Calu3 (cell line): ENCODE measurements at places on chromosomes 4 and X. TPM values are rescaled to one million over a fixed set of nuclear protein-coding genes. Genes with fewer than 3 reads are reported as not detected.
A peak's percentile ranks its signal among the peaks of the same experiment; 100 is the strongest.

GRCh38 chrX:109797311-109797975, 64.4 kb upstream of the ACSL4 start:
- no peak for DNase-seq

- no peak for DNase-seq
Observed at GRCh38 chr4:98572697-98573096, 85.7 kb downstream of the TSPAN5 start.

DNA sequence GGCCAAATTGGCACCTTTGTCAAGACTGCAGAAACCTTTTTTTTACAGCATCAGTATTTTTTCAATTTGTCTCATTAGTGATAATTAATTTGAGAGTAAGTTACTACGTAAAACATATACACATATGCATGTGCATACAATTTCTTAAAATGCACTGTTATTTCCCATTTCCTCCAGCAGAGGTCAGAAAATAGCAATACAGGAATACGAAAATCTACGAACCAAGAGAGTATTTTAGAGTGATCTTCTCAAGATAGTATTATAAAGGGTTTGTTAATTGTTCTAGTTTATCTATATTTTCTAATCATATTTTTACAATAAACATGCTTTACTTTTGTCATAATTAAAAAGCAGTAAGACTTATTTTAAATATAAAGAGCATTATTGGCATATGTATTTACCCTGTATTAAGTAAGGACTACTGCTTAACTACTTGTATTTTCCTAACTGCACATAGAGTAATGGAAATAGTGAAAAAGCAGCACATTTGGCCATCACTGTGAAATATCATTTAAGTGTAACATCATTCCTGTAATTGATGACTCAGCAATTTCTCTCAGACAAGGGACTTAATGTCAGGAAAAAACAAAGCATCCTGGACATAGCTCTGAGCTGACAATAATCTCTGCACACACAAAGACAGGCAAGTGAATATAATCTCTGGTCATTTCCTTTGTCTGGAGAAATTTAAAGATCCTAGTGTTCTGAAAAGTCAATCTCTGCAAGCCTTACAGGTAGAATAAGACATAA, 45.6 kb downstream of the MAOB start:
- no peak for DNase-seq

GRCh38 chr4:140311257-140311835, 62.1 kb upstream of the SCOC start:
- no peak for DNase-seq

- peak; percentile 40 for DNase-seq
Observed at GRCh38 chrX:45172890-45173289, 27.8 kb downstream of the DIPK2B start.

PPARGC1A gene
- total RNA-seq: 5.4 and 7.6 TPM in 2 replicates

SLC25A5 gene
- total RNA-seq: 396 and 416 TPM in 2 replicates
